SK-MEL-5 (cell line): ENCODE measurements at places on chromosomes 6 and 20. TPM values are rescaled to one million over a fixed set of nuclear protein-coding genes. Genes with fewer than 3 reads are reported as not detected.

Gene NRN1
- total RNA-seq, result 57.4 and 64.2 TPM in 2 replicates

DNA sequence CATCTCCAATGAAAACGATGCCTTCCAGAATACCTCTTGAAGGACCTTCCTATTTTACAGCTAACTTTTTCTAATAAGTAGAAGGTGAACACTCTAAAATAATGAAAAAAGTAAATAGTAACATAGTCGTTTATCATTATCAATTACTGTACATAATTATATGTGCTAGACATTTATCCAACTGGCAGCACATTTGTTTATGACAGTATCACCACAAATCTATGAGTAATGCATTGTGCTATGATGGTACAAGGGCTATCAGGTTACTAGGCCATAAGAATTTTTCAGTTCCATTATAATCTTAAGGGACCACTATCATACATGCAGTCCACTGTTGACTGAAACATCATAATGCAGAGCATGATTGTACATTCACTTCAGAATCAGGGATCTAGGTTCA is 68.4 kb downstream of the ATG5 start:
- no peak for DNase-seq

- DNase-seq, result no peak
These were observed 181.1 kb upstream of the SUPT3H start for GRCh38 chr6:45558858-45559257.

DNA sequence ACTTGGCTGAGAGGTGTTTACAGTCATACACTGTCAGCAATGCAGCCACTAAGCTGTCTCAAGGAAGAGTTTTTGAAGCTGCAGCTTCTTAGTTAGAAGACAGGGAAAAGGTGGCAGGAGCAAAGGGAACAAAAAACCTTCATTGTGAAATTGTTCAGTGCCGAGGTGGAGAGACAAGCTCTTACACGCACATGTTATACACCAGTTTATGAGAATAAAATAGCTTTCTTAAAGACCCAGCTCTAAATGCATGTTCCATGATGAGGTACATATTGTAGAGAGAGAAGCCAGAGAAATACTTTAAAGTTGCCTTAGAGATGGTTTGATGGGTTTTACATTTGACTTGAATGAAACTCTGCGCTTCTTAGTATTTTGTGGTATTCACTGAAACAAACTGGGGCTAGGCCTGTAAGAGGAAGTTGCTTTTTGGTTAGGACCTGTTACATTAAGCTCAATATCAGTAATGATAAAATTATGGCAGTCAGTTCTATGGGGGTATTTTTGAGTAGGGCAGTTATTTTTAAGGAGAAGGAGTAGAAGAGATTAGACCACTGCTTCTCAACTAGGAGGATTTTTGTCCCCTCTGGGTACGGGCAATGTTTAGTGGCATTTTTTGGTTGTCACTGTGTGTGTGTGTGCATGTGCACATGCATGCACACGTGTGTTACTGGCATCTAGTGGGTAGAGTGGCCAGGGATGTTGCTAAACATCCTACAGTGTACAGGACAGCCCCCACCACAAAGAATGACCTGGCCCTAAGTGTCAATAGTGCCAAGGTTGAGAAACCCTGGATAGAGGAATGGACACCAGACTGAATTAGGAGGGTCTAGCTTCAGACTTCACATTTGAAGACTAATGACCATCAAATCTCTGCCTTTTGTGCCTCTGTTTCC is 9.8 kb downstream of the NEDD9 start:
- no peak for DNase-seq

Gene CTCFL
- total RNA-seq, result 0.42 and 0.51 TPM in 2 replicates

GRCh38 chr6:163099621-163100171 is 314.8 kb upstream of the QKI start:
- DNase-seq, result no peak

GRCh38 chr20:43372051-43372450 is 85.6 kb upstream of the SRSF6 start:
- no peak for DNase-seq

GRCh38 chr20:62765432-62766070 is 30.7 kb upstream of the MRGBP start:
- DNase-seq, result no peak

GRCh38 chr6:118554698-118555097 is 6.6 kb downstream of the PLN start:
- no peak for DNase-seq

DNA sequence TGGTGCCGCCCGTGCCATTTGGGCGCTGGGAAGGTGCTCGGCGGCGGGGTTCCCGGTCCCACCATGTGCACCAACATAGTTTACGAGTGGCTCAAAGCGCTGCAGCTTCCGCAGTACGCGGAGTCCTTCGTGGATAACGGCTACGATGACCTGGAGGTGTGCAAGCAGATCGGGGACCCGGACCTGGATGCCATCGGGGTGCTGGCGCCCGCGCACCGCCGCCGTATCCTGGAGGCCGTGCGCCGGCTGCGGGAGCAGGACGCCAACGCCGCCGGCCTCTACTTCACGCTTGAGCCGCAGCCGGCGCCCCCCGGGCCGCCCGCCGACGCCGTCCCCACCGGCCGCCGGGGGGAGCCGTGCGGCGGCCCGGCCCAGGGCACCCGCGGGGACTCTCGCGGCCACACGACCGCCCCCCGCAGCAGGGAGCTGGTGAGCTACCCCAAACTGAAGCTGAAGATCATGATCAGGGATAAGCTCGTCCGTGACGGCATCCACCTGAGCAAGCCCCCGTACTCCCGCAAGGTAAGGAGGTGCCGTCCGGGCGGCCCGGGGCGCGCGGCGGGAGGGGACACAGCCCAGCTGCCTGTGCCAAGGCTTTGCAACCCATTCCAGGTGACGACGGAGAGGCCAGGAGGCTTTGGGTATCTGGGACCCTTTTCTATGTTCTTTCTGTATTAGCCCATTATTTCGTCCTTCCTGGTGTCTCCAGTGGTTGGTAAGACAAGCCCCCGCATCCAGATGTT is 547 bp downstream of the SAMD5 start:
- DNase-seq, result no peak

Gene SERINC1
- 128 and 140 TPM in 2 replicates for total RNA-seq

GRCh38 chr6:89999945-90000825 is 105.9 kb downstream of the GJA10 start:
- no peak for DNase-seq

DNA sequence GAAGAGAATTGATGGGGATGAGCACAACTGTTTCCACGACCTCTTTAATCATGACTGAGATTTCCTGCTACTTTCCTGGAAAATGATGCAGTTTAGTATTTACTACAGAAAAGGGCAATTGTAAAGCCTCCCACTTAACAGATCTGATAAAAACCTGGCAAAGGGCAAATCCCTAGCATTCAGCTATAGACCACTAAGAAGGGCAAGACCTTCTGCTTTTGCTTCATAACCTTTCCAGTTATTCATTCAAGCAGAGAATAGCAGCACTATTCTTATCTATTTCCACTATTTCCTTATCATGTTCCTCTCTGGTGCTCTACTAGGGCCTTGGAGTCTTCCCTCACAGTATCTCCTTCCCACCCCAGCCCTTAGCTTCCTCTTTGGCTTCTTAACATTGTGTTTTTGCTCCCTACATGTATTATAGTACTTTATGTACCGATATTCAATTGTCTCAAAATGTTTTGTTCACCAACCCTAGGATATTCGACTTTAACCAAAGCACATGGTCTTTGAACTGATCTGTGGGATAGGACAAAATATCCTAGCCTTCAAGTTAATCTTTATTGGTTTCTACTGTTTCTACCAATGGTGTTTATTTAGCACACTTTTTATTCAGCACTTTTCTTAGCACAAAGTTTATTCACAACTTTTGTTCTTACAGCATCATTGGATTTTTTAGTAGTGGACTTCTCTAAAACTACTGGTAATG is 32.7 kb upstream of the MANEA start:
- DNase-seq, result no peak

DNA sequence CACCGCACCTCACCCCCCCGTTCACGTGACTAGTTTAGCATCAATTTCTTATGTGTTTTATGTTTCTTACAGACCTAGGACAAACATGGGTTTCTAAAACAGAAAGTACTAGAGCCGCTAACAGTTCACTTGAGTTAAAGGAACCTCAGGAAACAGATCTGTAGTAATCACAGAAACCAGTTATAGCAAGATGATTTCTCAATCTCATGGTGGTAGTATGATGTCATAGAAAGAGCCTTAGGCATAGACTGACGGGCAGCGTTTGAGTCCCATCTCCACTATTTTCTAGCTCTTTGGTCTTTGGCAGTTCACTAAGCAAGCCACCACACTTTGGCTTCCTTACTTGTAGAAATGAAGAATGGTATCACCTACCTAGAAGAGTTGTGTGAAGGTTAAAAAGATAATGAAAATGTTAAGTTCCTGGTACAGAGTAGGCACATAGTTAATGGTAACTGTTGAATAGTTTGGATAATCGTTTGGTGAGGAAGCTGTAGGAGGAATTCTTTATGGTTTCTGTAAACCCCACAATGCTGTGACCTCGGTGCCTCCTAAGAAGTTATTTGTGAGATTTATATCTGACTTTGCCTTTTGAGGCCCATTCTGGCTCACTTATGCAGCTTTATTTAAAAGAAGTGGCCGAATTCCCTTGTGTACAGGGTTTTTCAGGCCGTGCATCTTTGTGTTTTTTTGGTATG is 21.3 kb downstream of the CTNNBL1 start:
- DNase-seq, result peak; percentile 70

GRCh38 chr6:142929751-142930358 is 15.1 kb downstream of the HIVEP2 start:
- no peak for DNase-seq

DNA sequence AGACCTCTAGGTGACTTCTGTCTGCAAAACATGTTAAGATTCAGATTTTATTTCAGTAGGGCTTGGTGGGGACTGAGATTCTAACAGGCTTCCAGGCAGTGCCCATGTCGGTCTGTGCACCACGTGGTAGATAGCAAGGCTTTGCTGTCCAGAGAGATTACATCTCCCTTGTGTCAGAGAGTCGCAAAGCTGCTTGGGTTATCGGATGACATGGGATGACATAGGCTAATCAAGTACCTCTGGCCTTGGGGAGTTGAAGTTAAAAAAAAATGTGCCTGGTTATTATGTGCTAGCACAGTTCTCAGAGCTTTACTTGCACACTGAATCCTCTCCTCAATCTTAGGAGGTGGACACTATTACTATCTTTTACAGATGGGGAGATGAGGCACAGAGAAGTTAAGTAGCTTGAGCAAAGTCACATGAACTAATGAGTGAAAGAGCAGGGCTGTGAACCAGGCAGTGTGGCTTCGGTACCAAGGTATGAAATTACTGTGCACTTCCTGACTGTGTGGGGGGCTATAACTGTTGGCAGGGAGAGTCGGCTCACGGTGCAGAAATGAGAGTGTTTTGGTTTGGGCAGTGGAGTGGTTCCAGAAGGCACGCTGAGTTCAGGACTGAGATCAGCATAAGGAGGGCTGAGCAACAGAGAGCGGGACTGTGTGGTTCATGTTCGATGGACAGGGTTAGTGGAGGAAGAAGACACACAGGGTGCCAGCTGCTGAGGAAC is 41.1 kb downstream of the FARS2 start:
- no peak for DNase-seq

- DNase-seq, result no peak
These were observed 20.9 kb upstream of the MCM3 start for GRCh38 chr6:52305411-52305810.

Gene SLC44A4
- not detected in 2 replicates for total RNA-seq

DNA sequence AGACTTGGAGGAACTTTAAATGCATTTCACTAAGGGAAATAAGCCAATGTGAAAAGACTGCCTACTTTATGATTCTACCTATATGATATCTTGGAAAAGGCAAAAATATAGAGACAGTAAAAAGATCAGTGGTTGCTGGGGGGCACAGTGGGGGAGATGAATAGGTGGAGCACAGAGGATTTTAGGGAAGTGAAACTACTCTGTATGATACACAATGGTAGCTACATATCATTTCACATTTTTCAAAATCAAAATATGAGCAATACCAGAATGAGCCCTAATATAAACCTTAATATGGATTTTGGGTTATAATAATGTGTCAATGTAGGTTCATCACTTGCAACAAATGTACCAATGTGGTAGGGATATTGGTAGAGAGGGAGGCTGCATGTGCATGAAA is 161.4 kb upstream of the HTR1E start:
- no peak for DNase-seq

Gene GSTA3
- total RNA-seq, result 0.80 TPM in 1 of 2 replicates, not detected in the other

Gene PHACTR2
- total RNA-seq, result 9.9 and 14.7 TPM in 2 replicates

Gene FAM209A
- total RNA-seq, result not detected in 2 replicates

- DNase-seq, result peak; percentile 72
These were observed 395.3 kb downstream of the CD109 start for GRCh38 chr6:74091136-74091793.

Gene DEFB118
- total RNA-seq, result not detected in 2 replicates

DNA sequence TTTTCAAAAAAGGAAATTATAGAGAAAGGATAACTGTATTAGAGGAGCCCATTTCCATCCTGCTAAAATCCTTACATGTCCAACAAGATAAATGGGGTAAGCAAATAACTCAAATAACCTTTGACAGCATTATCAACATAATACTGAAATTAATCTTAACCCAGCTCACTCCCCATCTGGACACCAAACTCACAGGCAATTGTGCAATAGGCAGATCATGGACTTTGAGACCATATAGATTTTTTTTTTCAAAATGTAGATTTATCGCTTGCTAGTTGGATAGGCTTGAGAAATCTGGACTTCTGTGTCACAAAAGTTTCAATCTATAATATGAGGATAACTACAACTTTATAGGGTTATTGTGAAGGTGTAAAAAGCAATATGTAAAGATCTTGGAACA is 134.4 kb upstream of the ASCC3 start:
- DNase-seq, result no peak

DNA sequence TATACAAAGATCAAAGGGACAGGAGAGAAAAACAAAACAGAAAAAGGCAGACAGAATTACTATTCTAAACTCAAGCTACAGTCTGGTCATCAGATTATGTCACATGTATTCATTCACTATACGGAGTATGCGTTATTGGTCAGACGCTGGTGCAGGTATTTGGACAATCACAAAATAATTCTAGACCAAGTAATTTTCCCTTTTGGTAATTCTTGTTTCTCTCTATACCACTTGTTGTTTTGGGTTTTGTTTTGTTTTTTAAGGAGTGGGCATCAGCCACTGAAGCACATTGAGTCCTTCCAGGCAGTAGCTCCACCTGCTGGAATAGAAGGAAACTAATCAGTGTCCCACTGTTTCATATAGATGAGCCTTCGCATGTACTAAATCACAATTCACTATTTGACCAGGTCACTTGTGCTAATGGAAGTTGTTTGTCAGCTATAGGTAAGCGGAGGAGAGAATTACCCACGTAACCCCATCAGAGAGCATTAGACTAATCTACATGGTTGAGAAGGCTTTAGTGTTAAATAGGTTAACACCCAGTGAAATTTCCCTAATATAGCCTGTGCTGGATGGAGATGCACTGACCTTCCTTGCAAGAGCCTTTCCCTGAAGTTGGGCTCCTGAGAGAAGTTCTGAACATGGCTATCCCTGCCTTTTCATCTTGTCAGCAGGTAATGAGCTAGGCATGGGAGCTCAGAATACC is 77.9 kb downstream of the TNFAIP3 start:
- DNase-seq, result peak; percentile 66

GRCh38 chr6:53347921-53348370 is 804 bp downstream of the ELOVL5 start:
- peak; percentile 53 for DNase-seq

GRCh38 chr6:153942361-153942760 is 96.7 kb upstream of the OPRM1 start:
- DNase-seq, result no peak
